ENCODE measurements at places on chromosomes 12 and 14.
A peak's percentile ranks its signal among the peaks of the same experiment; 100 is the strongest.

- DNase-seq: peak; percentile 37
These were observed 201.3 kb upstream of the RBM19 start for GRCh38 chr12:114167431-114167830.

DNA sequence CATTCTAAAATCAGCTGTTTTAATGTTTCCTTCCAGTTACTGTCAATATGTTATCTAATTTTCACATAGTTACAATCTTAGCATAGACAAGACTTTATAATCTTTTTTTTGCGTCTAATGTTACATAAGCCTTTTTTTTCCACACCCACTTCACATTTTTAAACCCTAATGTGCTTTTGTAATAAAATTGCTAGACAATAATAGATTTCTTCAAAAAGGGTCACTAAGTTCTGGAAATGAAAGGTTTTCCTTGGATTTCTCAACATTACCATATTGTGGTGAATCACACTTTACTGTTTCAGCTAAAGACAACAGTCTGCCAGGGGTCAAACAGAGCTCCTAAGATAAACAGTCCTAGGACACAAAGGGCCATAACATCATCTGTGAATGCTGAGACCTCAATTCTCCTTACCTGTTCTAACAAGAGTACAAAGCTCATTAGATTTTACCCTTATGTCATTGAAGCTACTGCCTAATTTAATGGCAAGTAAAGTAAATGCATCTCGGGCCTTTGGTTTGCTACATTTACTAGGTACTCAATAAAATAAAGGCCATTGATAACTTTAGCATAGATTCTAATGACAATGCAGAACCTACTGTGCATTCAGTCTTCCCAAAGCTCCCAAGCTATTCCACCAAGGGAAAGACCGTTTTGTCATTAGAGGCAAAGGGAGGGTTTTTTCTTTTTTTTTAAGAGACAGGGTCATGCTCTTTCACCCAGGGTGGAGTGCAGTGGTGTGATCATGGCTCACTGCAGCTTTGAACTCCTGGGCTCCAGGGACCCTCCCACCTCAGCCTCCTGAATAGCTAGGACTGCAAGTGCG lies 111.2 kb upstream of the SLC38A2 start:
- DNase-seq: peak; percentile 31

GRCh38 chr14:75242546-75243273 lies 35.9 kb upstream of the FOS start:
- DNase-seq: peak; percentile 77

DNA sequence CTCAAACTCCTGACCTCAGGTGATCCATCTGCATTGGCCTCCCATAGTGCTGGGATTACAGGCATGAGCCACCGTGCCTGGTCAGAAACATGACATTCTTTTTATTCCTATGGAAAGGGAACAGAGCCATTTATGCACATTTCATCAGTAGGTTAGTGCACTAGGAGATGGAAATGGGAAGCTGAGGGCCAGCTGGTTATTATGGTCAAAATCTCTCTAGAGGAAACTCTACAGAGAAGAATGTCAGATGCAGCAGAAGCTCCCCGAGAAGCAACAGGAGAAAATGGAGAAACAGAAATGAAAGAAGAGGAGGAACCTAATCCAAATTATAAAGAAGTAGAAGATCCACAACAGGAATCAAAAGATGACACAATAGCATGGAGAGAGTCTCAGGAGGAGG lies 2.7 kb downstream of the CFAP251 start:
- DNase-seq: no peak

GRCh38 chr14:90828642-90829487 lies 12.6 kb upstream of the TTC7B start:
- DNase-seq: no peak

DNA sequence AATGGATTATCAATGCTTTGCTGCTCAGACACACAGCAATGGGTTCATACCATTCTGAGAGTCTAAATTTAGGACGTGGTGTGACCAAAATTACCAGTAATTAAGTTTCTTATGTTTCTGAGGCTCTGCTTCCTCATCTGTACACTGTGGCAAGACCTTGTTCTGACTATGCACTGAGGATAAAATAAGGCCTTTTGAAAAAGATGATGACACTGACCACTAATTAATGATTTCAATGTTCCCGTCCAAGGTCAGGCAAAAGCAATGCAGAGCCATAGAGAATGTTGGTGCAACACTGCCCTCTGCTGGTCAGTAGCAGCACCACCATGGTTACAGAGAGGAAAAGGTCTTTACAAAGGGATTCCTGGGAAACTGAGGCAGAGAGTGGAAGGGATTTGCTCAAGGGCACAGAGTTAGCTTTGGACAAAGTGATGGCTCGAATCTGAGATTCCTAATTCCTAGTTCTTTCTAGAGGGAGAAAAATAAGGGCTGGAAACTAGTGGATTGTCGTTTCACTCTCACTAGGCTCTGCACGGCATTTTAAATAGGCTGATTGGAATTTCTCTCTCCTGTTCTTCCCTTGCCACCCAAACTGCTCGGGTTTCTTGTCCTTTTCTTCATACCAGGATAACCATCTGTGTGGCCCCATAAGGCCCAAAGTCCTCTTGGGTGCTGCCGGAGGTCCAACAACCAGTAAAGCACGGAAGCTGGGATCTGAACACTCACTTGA lies 22.3 kb upstream of the P2RX7 start:
- peak; percentile 59 for DNase-seq

GRCh38 chr12:90695415-90695814 lies 259.6 kb downstream of the CCER1 start:
- DNase-seq: peak; percentile 9

DNA sequence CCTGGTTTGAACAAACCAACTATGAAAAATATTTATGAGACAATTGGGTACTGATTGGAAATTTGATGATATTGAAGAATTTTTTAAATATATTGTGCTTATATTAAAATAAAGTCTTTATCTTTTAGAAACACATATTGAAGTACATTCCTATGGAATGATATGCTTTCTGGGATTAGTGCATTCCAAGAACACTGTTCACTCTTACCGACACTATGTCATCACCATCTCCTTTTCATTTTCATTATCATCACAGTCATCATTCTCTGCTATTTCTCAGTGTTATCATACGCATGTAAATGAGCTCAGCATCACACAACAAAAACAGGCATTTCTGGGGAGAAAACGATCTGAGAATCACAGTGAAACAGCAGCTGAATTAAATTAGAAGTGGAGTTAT lies 513.3 kb upstream of the CCDC196 start:
- DNase-seq: peak; percentile 2

- DNase-seq: peak; percentile 72
These were observed at the start of gene ATL1 for GRCh38 chr14:50559990-50560930. ATL1 (plus strand) TSS chr14:50560145; CDS start chr14:50560266, 121 bp downstream.

DNA sequence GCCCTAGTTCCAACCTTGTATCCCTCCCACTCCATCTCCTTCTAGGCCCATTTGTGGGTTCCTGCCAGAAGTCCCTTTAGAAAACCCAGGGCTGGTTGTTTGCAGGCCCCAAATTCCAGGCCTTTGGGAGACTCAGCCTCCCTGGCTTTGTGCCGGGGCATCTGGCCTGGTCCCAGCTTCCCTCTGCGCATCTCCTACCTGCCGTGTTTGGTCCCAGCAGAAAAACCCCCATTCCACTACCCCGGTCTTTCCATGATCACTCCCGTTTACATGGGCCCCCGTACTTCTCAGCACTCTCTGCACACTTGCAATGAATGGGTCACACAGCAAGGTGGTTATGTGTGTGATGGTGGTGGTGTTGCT lies 15.3 kb downstream of the KMT5A start:
- no peak for DNase-seq

DNA sequence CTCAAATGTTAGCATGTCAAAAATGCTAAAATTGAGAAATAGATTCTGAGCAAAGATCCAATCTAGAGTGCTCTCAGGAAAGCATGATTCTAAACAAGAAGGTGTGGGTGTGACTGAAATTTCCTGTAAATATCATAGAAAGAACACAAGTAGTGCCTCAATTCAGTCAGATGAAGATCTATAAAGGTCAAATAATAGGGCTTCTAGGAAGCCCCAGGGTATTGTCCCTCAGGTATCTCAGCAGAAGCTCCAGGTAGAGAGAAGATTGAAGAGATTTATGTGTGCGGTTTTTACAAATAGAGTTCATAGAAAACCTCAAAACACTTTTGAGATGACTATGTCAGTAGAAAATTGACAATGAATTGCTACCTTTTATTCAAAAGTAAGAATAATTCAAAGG lies 13.0 kb downstream of the KLRD1 start:
- no peak for DNase-seq

- DNase-seq: no peak
These were observed 155.2 kb downstream of the TTC7B start for GRCh38 chr14:90660865-90661570.

GRCh38 chr12:4856596-4856995 lies 53.1 kb upstream of the KCNA1 start:
- DNase-seq: no peak

DNA sequence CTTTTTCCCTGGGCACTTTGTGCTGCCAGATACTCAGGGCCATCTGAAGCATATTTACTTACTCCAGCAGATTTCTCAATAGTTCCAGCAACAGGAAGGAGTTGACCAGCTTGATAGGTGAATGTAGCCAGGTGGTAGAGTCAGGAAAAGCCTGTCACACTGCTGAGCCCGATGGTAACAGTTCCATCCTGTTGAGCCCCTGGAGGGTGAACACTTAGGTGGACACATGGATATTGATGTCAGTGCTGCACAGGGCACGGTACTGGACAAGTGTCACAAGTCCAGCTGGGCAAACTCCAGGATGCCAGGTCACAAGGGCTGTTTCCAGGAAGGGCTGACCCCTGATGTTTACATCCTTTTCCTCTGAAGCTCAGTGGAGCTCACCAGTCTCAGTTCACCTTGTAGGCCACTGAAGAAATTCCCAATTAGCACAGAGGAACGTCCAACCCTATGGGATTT lies 2.3 kb upstream of the SMOC1 start:
- DNase-seq: no peak

- DNase-seq: no peak
These were observed 76.6 kb upstream of the KRAS start for GRCh38 chr12:25327321-25327720.

- DNase-seq: no peak
These were observed 7.4 kb upstream of the PLEKHG6 start for GRCh38 chr12:6303071-6303470.

- DNase-seq: peak; percentile 81
These were observed 198.9 kb downstream of the RBM19 start for GRCh38 chr12:113766879-113767878.

DNA sequence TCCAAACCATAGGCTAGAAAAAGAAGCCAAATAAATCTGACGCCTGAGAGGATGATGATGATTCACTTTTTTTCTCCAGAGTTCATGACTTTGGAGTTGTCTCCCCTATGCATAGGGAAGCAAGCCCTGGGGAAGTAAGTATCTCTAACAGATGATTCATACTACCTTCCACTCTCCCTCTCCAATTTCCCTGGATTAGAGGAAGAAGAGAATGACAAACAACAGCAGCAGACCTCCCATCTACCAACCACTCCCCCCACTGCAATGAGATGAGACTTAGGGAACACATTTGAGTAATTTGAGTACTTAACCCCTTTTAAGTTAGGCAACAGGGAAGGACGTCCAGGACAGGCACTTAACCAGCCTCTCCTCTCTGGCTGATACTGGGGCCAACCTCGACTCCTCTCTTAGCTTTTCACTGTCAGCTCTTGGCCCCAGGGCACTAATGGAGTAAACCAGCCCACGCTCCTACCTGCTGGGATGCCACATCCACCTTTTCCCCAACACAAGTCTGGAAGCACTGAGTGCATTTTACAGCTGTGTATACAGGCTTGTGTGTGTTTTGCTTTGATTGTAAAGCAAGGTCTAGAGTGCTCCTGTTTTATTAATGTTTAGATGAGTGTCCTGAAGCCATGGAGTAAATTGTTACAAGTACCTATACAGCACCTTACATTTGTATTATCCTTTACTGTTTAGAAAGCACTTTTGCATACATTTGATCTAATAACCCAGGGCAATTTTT lies 180.7 kb downstream of the PHLDA1 start:
- peak; percentile 65 for DNase-seq

- no peak for DNase-seq
These were observed 65.4 kb downstream of the CLMN start for GRCh38 chr14:95254288-95254687.

GRCh38 chr12:109738209-109738608 lies 24.6 kb downstream of the FAM222A start:
- no peak for DNase-seq

Measured in astrocyte of the spinal cord (primary cell).